ENCODE measurements at places on chromosomes 16 and 17. TPM values are rescaled to one million over a fixed set of nuclear protein-coding genes. Genes with fewer than 3 reads are reported as not detected.

PYY gene
- total RNA-seq: not detected

DNA sequence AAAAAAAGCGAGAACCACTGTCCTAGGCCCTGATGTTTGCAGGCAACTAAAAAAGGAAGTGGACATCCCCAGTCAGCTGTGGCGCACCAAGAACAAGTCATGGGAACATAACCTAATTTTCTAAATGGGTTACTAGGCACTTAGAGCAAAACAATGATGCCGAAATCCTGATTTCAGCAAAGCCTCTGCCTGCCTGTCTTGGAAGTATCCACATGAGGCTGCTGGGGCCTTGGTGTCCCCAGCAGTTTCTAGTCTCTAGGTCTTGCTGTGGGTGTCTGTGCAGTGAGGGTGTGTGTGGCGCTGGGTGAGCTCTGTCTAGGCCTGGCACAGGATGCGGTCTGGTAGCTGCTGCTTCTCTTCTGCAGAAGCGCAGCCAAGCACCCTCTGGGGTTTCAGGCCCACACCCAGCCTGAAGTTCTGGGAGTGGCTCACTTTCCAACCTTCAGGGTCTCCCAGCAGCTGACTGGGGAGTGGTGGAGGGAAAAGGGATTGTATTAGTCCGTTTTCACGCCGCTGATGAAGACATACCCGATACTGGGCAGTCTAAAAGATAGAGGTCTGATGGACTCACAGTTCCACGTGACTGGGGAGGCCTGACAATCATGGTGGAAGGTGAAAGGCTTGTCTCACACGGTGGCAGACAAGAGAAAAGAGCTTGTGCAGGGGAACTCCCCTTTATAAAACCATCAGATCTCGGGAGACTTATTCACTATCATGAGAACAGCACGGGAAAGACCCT is 21.1 kb downstream of the STH start:
- DNase-seq: peak; percentile 7

CLEC19A gene
- not detected for total RNA-seq

DNA sequence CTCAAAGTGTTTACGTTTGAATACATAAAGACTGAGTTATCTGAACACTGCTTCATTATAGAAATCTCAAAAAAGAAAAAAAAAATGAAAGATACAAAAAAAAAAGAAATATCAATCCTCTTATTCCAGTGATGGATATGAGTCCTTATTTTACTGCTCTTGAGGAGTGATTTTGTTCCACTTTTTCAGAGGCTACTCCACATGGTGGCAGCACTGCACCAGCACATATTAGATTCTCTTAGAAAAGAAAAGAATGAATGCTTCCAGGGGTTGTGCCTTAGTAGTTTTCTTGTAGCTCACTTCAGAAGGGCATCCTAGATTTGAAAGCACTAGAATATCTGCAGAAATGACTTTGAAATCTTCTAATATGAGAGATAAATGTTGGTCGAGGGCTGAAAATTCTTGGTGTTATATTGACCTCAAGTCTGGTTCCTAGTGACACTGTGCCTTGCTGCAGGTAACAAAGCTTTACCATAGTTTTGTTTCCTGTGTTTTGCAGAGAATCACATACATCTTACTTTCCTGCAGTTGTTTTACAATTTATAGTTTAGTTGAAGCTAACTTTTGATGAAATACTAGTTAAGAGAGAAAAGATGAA is 25.9 kb downstream of the AP2B1 start:
- peak; percentile 53 for DNase-seq

MYH8 gene
- total RNA-seq: not detected

DNA sequence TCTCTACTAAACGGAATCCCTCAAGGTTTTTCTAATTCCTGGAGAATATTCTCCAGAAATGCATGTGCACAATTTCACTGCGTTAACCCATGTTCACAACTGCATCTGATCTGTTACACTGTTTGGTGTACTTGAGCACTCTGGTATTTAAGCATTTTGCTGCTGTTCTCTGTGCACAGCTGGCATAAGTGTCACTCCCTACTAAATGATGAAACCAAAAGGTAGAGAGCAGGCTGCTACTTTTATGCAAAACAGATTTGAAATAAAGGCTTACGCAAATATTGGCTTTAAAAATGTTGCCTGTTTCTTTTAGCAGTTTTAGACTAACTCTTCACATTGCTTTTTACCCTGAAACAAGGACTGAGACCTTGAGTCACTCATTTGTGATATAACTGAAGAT is 41.7 kb downstream of the ESRP2 start:
- DNase-seq: no peak

CIAPIN1 gene
- 37.2 TPM for total RNA-seq

- DNase-seq: no peak
Measured at GRCh38 chr16:85428899-85429775, 184.0 kb upstream of the GSE1 start.

CNGB1 gene
- total RNA-seq: not detected

CCT6B gene
- 3.6 TPM for total RNA-seq

ALOX12 gene
- 0.25 TPM for total RNA-seq

- no peak for DNase-seq
Measured at GRCh38 chr16:69477546-69477945, 53.1 kb downstream of the CYB5B start.

DNA sequence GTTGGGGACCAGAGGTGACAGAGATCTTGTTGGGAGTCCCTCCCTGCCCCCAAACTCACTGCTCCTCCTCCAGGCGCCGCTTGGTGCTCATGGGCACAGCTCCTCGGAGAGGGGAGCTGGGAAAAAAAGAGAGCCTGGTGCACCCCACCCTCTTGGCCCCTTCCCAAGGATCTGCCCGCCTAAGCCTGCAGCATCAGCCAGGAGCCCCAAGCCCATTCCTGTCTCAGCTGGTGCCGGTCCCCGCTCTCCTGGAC is 400 bp downstream of the HCFC1R1 start:
- DNase-seq: peak; percentile 35

DHRS7B gene
- 53.9 TPM for total RNA-seq

- DNase-seq: no peak
Measured at GRCh38 chr17:51711581-51711980, 446.9 kb downstream of the CA10 start.

KRT36 gene
- total RNA-seq: not detected

DNA sequence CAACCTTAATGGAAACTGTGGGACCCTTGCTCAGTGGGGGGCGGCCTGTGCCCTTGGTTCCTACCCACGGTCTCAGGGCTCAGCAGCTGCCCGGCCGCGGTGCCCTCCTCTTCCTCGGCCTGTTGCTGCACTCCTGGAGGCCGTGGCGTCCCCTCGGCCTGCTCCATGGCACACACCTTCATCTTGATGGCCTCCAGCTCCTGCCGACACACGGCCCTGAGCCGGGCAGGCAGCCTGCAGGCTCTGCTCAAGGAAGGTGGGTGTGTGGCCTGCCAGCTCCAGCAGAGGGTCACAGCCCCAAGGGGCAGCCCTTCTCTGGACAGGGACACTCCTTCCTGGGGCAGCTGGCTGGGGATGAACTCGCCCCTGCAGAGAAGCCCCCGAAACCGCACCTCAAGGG is 718 bp downstream of the PABPN1L start:
- no peak for DNase-seq

NUDT7 gene
- total RNA-seq: 20.0 TPM

DNA sequence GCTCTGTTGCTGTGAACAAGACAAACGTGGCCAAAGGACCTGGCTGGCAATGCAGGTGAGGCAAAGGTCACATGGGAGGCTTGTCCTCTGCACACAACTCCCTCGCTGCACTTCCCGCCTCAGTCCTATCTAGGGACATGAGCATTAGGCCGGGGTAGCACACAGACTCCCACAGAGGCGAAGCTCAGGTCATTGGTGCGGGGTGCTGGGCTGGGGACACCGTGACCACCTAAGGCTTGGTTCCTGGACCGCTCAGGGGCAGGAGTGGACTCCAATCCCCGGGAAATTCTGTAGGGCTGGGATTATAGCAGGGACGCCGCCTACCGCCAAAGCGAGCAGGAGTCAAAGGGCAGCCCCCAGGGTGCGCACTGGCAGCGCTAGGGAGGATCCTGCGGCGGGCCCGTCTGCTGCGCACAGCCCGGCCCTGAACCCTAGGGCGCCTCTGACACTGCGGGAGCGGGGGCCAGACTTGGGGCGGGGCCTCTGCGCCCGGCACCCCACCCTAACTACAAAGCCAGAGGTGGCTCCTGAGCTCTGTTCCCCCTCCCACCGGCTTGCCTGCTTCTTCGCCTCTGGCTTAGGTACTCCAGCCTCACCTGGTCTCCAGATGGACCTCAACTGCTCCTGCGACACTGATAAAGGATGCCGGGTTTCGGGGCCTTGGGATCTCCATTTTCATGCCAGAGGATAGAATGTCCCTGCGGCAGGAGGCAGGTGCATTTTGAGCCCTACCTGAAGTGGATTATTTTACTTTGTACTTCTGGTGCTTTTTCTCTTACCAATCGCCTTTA is 3.9 kb upstream of the MT1B start:
- DNase-seq: no peak

GRCh38 chr16:50684823-50685461 is 3.8 kb upstream of the SNX20 start:
- no peak for DNase-seq
